ENCODE measurements at places on chromosomes 13 and 19.
A peak's percentile ranks its signal among the peaks of the same experiment; 100 is the strongest.

DNA sequence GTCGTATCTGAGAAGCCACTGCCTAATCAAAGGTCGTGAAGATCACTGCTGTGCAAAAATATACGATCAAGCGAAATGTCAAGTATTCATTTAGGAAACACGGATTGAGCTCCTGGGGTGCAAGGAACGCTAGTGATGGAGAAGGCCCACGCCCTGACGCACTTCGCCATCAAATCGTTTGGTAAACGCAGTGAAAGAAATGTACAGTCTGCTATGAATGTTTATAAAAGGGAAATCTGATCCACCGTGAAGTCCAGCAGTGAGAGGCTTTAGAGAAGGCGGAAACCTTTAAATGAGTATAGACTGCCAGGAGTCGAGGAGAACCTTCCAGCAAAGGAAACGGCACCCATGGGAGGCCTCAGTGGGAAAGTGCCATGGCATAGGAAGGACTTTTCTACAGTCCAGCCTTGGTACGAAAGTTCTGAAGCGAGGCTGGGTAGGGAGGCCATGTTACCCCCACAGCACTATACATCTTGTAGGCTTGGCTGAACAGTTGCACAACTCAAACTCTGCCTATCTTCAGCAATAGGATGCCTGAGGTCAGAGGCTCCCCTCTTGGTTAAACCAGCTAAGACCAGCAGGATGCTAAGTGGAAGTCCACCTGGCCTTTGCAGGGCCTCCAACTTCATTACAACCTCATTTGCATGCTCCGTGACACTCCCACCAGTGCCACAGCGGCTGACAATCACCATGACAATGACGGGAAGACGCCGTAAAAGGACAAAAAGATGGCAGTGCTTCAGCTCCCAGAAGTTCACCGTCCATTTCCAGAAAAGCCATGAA lies 20.4 kb downstream of the PCID2 start:
- DNase-seq, result no peak

GRCh38 chr13:94331281-94331680 lies 148.2 kb downstream of the DCT start:
- DNase-seq, result no peak

GRCh38 chr19:13846557-13847406 lies 30.2 kb upstream of the NANOS3 start:
- peak; percentile 94 for DNase-seq

- no peak for DNase-seq
These were observed 126.6 kb downstream of the USP12 start for GRCh38 chr13:27044837-27045570.

Measured in hindlimb muscle (tissue), 1 donor.